ENCODE measurements at places on chromosomes 6 and 20.

GRCh38 chr6:158207422-158207788 lies 39.3 kb downstream of the GTF2H5 start:
- DNase-seq: no peak

- DNase-seq: no peak
Observed at GRCh38 chr6:75290136-75290945, 5.7 kb upstream of the TMEM30A start.

GRCh38 chr6:46626228-46626909 lies 26.2 kb downstream of the CYP39A1 start:
- peak; percentile 13 for DNase-seq

DNA sequence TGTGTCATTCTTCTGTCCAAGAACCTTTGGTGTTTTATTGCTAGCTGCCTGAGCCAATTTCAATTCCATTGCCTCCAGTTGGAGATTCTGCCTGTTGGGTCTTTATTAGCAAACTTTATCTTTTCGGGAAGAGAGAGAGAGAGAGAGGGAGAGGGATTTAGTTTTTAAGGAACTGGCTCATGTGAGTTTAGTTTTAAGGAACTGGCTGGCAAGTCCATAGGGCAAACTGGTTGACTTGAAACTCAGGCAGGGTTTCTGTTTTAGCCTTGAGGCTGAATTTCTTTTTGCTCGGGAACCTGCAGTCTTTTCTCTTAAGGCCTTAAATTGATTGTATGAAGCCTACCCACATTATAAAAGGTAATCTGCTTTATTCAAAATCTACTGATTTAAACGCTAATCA lies 23.0 kb downstream of the BCKDHB start:
- no peak for DNase-seq

DNA sequence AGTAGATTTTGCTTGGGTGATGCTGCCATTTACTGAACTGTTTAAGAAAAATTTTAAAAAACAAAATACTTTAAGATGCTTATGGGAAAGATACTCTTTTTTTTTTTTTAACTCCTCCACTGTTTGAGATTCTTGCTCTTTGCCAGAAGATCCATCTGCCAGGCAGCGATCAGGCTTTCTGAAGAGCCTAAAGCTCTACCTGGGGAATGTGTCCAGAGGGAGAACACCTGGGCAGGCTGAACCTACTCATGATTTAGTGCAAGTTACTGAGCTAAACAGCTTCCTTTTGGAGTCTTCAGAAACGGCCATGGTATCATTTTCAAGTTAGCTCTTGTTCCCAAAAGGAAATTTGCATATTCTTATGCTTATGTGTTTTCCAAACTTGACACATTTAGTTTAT lies 23.5 kb upstream of the MLIP start:
- no peak for DNase-seq
